BJ (cell line): ENCODE measurements at places on chromosomes 4 and X.

- no peak for DNase-seq
Measured at GRCh38 chr4:38769857-38770256, 12.9 kb downstream of the TLR10 start.

DNA sequence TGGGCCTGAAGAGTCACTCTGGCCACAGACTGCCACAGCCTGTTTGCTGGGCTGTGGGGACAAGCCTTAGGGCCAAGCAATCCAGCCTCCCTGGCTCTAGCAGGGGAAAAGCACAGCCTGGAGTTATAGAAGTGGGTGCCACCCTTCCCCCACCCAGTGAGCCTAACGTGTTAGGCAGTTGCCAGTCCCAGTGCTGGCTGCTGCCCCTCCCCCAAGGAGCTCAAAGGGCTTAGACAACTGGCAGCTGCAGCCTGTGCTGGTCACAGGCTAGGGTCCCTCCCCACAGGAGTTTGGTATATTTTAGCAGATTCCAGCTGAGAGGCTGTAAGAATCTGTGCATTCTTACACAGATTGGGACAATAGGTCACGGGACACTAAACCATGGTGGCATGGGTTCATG lies 370.3 kb upstream of the FGF16 start:
- DNase-seq = no peak

DNA sequence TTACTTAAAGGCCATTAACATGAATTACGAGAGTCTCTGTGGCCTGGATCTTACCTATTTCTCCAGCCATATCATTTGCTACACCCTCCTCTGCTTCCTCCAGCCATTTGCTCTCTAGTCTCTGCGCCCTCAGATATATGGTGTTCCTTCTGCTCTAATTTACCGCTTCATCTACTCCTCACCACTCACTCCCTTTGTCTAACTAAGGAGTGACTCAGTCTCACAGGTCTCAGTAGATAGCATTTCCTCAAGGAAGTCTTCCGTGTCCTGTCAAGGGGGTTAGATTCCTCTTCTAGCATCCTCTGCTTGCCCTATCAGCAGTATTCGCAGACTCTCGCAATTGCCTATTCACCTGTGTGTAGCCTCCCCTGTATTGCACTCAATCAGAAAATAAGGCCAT lies 892.1 kb upstream of the INTU start:
- DNase-seq = no peak

GRCh38 chrX:150406596-150406995 lies 43.5 kb downstream of the MAMLD1 start:
- DNase-seq = no peak

GRCh38 chr4:98969878-98970785 lies 25.4 kb upstream of the METAP1 start:
- no peak for DNase-seq

- no peak for DNase-seq
Measured at GRCh38 chr4:5866841-5867813, 25.8 kb downstream of the CRMP1 start.
